ENCODE measurements at places on chromosomes 5 and 9. TPM values are rescaled to one million over a fixed set of nuclear protein-coding genes. Genes with fewer than 3 reads are reported as not detected.

The CCDC112 gene
- total RNA-seq, result 4.3 TPM

The ROPN1L gene
- total RNA-seq, result 0.93 TPM

The MUSK gene
- total RNA-seq, result not detected

The OCLN gene
- 1.3 TPM for total RNA-seq

The PPP2R2B gene
- total RNA-seq, result 0.29 TPM

The ZNF618 gene
- 8.2 TPM for total RNA-seq

The NEK6 gene
- total RNA-seq, result 97.9 TPM

The HDAC3 gene
- total RNA-seq, result 39.3 TPM

- no peak for DNase-seq
Measured at GRCh38 chr9:116585896-116586295, 101.2 kb upstream of the TRIM32 start.

- DNase-seq, result no peak
Measured at GRCh38 chr5:146624179-146624578, 108.2 kb upstream of the GPR151 start.

DNA sequence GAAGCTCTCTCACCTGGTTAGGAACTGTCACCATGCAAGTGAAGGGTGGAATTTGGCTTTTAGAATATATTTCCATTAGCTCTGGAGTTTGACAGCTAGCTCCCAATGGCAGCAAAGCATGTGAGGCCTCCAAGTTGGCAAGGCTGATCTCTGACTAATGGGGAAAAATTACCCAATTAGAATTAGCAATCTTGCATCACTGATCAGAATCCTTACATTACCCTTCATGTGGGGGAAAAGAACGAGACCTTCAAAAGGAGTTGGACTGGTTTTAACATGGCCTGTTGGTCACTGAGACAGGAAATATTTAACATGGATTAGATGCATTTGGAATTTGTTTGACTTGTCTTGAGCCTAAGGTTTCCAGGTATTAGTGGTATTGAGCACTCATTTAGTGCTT lies 192.3 kb upstream of the GDNF start:
- DNase-seq, result no peak

DNA sequence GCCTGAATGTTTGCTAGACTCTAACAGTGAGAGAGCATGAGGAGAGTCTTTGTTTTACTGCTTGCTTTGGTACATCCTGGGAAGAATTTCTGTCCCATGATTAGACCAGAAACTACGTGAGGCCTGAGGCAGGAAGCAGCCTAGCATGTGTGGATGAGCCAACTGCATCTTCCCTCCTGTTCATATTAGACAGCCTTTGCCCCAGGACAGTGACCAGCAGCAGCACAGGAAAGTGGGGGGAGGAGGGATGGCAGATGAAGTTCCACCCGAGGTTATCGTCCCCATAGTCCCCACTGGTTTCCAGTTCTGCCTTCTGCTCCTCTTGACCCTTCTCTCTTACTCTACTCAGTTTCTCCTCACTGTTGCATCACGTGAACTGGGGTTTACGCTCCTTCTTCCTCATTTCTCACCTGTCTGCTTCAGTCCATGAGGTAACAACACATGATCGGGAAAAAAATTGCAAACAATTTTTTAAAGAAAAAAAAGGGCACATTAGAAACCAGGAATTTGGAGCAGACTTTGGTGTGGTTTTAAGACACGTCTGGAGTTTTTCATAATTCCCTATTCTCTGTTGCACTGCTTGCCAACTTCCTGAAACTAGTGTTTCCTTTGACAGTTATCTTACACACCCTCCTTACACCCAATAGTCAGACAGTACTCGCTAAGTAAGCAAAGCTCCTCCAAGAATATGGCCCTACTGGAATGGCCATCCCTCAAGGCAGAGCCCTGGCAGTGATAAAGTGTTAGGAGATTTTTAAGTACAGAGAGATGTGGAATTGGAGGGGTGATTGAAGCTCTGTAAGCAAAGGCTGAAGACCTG lies 84.1 kb downstream of the SNX18 start:
- DNase-seq, result no peak

DNA sequence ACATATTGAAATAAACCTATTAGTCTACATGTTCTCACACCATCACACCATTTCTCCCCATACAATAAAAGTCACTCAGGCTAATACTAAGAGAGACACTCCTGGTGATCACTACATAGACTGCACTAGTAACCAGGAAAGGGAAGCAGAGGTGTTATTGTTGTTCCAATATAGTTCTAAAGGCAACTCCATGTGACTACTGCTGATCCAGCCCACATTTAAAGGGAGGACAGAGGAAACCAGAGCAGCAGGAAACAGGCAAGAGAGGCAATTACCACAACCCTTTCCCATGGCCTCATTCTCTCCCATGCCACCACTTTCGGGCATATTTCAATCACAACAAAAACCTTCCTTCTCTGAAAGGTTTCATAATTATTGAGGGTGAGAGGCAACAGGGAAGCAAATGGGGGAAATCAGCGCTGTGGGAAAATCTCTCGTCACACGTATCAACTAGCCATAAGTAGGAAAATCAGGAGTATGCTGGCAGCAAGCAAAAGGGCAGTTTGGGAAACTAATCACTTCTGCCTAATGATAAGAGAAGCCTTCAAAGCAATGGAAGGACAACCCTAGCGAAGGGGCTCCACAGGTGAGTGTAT lies 1.8 kb downstream of the UBAP2 start:
- DNase-seq, result no peak

GRCh38 chr9:112194969-112195431 lies 19.9 kb upstream of the SUSD1 start:
- no peak for DNase-seq

DNA sequence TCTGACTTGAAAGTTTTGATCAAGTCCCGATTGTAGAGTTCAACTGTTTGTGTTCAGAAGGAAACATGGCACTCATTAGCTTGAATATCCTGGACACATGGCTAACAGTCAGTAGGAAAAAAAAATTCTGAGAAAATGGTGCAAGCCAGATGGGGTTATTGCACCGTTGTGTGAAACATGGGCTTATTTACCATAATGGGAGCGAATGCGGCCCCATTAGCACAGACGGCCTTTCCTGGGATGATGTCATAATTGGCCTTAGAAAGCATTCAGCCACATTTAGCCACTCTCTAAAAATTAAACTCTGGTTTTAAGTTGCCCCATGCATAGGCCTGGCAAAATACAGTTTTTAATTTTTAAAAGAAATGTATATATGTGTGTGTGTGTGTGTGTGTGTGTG lies 112.1 kb downstream of the IRX2 start:
- DNase-seq, result no peak

- no peak for DNase-seq
Measured at GRCh38 chr5:132778856-132779255, 1.8 kb upstream of the SEPTIN8 start.

DNA sequence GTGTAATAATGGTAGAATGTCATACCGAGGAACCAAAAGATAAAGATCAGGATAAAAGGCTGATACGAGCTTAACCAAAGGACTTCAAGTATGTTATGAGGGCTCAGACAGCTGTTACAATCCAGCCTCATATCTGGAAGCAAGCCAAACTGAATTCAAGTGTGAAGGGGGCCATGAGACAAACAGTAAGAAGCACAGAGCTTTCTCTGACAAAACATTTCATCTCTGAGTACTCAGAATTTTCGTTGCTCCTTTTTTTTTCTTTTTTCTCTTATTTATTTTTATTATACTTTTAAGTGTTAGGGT lies 52.9 kb upstream of the CD180 start:
- DNase-seq, result no peak

DNA sequence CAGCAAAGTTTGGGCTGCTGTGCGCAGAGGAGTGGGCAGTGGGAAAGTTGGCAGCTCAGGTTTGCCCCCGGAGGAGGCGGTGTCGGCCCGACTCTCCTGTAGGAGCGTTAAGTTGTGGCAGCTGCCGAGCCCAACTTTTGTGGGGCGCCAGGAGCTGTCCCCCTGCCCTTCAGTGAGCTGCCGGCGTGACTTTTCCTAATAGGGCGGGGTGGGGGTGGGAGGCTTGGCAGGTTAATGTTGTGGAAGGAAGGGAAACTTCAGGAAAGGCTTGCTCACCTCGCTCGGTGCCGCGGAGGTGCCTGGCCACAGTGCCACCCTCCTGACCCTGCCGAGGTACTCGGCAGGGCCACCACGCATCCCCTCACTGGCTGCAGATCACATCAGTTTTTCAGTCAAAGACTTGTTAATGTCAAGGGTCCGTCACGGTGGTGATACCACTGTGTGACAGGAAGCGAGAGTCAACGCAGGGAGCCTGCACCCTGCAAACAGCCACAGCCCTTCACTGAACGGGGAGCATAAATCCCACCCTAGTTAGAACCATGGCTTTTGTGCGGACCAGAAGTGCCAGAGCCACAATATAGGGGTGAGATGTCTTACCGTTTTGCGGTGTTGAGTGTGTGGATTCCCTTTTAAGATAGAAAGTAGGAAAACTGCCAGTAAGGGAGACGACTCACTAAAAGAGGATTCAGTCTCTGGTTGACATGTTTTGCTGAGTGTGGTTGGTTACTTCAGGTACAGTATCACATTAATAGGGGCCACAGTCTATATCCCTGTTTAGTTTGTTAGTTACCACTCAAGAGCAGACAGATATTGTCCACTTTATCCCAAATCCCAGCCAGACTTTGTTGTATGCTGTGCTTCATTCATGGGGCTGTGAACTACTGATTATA lies 796 bp downstream of the LNPEP start:
- no peak for DNase-seq

GRCh38 chr9:106052735-106053134 lies 358.4 kb downstream of the TMEM38B start:
- no peak for DNase-seq

DNA sequence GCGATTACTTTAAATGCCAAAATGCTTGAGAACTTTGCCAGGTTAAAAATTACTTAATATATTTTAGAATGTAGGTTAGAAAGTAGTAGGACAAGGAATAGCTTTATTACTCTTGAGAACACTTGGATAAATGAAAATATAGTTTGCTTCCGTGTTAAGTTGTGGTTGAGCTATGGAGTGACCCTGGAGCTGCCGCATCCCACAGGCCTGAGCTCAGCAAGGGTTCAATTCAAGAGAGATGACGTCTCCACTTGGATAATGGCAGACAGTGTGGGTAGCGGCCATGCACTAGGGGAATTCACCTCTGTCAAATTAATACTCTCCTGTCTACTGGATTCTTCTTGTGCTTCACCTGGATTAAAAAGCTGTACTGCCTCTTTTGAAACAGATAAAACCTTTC lies 105.0 kb downstream of the GAPVD1 start:
- DNase-seq, result no peak

GRCh38 chr5:143472576-143472975 lies 69.1 kb upstream of the NR3C1 start:
- DNase-seq, result no peak

DNA sequence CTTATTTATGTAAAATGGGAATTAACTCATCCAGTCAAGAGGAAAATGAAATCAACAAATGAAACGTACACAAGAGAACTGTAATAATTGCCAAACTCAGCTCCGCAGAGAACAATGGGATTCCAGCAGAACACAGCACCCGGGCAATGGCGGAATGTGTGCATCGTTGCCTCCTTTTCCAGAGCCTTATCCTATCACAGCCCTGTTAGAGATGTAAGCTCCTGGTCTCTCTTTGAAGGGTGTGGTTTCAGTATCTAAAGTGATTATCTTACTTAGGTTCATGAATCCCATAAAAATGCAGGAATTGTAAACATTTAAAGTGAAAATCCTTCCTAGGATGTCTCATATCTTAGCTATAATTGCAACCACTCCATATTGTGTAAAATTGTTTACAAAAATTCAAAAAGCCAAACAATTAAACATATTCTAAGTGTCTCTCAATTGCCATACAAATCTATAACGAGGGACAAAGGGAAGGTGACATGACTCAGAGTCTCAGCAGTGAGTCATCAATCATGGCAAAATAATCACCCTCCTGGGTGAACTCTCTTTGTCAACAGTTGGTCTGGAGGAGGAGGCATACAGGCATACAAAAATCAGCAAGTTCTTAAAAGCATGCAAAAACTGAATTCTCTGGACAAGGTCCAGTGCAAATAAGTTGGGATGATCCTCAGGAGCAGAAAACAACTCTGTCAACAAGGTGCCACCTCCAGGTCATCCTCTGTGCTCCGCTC lies 22.6 kb downstream of the SEMA5A start:
- no peak for DNase-seq

DNA sequence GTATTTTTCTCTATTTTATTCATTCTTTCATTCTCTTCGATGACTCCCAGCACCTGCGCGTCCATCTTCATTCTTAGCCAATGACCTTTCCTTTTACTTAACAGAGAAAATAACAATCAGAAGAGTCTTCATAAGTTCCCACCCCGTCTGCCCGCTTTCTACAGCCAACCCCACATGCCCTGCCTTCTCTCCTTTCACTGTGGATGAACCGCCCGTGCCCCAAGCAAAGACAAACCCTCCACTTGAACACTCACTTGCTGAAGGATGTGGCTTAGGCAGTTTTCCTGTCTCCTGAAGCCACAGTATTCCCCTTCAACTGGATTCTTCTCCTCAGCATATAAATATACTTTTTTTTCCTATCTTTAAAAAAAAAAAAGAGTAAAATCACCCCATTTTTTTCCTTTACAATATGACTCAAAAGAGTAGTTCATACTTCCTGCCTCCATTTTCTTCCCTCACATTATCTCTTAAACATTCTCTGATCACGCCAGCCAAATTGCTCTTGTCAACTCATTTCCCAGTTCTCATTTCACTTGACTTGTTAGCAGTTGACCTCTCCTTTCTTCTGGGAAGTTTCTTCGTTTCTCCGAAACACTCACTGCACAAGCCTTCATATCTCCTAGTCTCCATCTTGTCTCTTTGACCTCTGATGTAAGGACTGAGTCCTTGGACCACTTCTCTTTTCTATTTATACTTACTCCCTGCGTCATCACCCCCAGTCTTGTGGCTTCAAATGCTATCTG lies 11.1 kb downstream of the NIPSNAP3B start:
- DNase-seq, result no peak

DNA sequence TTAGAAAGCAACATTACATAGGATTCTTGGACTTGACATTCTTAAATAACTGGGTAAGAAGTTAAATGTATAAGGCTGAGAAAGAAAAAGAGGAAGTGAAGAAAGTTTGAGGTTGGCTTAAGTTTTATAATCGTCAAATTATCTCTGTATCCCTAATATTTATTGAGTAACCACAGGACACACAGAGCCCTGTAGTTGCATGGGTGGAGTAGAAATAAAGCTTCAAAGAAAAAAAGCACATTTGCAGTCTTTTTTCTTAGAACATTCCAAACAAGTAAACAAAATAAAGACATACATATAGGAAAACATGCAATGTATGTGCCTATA lies 137.0 kb downstream of the CCDC192 start:
- no peak for DNase-seq

GRCh38 chr5:157476702-157477408 lies 16.8 kb downstream of the NIPAL4 start:
- DNase-seq, result no peak

DNA sequence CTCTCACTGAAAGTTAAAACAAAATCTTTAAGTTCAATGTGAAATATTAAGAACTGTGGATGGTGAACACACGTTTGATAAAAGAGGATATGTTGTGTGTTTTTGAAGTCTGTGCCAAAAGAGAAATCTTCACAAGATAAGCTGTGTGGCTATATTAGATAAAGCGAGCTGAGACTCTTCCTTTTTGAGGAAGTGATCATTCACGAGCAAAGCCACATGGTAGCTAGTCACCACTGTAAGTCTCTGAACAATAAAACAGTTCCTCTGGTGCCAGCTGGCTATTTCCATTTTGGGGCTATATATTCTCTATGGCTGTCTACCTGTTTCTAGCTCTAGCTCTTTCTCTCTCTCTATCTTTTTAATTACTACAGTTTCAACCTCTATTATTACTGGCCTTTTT lies 1849.2 kb upstream of the C9orf72 start:
- no peak for DNase-seq

All from mesenteric fat pad (tissue), 1 donor.